Stimulated activated CD4-positive, alpha-beta T cell treated with anti-CD3 and anti-CD28 coated beads, Interleukin-2, amount 100 ng/mL, for 24 hours (primary cell): ENCODE measurements at places on chromosomes 7 and 10.

DNA sequence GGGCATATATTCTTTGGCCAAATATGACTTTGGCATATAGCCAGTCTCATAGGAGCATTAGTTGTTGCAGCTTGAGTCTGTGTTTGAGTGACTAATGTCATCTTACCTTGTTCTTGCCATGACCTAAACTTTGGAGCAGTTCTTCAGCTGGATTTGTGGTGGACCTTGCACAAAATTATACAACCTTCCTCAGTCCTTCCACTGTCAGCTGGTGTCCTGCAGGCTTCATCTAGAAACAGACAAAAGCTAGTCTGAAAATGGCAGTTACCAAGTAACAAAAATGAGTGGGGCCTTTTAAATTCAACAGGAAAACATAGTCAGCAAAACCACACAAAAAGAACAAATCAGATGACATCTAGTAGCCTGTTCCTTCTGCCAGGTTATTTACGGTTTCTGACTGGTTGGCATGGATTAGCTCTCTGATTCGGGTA, 59.5 kb upstream of the HECTD2 start:
- DNase-seq = no peak

- no peak for DNase-seq
These were observed 20.5 kb downstream of the TMEM270 start for GRCh38 chr7:73881352-73882046.

- no peak for DNase-seq
These were observed 223.8 kb downstream of the USP6NL start for GRCh38 chr10:11387551-11388222.

DNA sequence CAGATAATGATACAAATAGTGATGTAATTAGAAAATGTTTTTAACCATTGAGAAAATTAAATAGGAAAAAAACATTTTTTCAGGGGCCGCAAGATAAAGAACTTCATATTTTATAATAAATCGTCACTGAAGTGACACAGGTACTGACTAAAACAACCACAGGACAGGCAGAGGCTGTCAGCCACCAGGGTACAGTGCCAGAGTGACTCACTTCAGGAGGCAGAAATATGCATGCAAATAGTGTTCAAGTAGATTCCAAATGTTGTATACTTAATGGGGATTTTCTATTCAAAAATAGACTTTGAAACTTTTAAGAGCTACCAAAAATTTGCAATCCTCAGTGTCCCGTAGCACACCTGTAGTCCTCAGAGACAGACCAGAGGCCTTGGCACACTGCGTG, 68.6 kb downstream of the FRMPD2 start:
- no peak for DNase-seq

DNA sequence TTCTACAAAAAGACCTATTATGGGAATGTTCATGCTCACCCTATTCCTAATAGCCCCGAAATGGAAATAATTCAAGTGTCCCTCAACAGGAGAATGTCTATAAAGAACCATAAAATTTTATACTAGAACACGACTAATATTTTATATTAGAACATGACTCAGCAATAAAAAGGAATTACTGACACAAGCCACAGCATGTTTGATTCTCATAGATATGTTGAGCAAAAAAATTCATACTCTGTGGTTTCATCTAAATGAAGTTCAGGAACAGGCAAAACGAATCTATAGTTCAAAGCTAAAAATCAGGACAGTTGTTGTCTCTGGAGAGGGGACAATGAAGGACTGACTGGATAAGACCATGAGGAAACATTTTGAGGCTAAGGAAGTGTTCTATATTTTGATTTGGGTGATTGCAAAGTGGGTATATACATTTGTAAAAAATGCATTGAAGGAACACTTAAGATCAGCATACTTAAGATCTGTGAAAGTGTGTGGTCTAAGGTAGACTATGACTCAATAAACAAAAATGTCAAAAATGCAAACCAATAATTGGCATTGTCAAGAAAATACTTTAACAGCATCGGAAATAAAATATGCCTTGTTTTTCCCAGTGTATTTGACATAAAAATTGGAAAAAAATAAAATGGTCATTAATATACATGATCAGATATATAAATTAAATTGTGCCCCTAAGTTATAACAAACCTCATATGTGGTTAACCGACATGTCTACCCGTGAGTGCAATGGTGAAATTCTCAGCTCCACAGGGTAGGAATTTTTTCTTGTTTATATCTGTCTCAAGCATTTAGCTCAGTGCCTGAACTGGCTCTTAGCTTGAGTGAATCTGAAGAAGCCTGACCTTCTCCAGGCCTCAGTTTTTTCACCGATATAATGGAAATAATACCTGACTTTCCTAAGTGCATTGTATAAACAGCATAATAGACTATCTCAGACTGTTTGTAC, 124.9 kb upstream of the CTTNBP2 start:
- DNase-seq = no peak

DNA sequence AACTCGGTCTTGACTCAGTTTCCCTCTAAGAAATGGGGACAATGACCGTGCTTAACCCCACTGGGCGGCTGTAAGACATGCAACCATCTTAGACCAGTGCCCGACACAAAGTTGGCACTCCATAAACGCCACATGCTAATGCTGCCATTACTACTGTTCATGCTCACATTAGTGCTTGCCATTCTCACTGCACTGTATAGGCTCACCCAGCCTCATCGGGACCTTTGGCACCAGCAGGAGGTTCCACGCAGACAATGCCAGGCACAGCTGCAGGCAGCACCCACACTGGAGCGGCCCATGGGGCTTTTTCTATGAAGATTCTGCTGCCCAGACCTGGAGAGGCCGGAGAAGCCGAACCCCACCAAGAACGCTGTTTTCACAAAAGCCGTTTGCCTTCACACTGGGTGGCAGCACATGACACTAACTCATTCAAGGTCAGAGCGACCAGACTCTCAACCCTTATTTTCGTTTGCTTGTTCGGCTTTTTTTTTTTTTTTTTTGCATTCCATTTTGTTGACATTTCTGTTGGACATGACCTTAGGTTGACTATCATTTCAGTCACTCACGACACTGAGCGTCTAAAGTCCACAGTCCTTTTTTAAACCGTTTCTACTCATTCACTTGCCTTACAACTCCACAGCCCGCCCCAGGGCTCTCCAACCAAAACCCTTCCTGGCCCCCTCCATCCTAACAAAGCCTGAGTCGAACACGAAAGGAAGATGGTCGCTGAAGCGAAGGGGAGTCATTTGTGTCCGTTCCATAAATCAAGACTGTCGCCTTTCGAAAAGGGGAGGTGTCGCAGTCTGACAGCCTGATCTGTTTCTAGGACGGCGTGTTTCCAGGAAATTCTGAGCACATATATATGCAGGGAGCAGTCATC, 124.4 kb upstream of the RNF32 start:
- DNase-seq = no peak

GRCh38 chr10:61478621-61479312, 25.6 kb upstream of the TMEM26 start:
- DNase-seq = no peak

- DNase-seq = no peak
These were observed 215.4 kb downstream of the COBL start for GRCh38 chr7:51101111-51101757.

GRCh38 chr10:120184547-120185337, 272.3 kb upstream of the PLPP4 start:
- no peak for DNase-seq

- no peak for DNase-seq
These were observed 317.4 kb upstream of the SORCS1 start for GRCh38 chr10:107481881-107482280.

GRCh38 chr10:104498347-104499081, 142.6 kb upstream of the SORCS3 start:
- no peak for DNase-seq

DNA sequence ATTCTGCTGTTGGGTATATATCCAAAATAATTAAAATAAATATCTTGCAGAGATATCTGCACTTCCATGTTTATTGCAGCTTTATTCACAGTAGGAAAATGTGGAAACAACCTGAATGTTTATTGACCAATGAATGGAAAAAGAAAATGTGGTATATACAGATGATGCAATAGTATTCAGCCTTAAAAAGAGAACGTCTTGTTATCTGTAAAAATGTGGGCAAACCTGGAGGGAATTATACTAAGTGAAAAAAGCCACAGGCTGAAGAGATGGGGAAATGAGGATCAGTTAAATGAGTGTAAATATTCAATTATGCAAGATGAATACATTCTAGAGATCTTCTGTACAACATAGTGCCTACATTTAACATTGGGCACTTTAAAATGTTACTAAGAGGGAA, 766.1 kb upstream of the IGFBP3 start:
- no peak for DNase-seq

GRCh38 chr10:22159979-22160378, 57.8 kb downstream of the EBLN1 start:
- no peak for DNase-seq

DNA sequence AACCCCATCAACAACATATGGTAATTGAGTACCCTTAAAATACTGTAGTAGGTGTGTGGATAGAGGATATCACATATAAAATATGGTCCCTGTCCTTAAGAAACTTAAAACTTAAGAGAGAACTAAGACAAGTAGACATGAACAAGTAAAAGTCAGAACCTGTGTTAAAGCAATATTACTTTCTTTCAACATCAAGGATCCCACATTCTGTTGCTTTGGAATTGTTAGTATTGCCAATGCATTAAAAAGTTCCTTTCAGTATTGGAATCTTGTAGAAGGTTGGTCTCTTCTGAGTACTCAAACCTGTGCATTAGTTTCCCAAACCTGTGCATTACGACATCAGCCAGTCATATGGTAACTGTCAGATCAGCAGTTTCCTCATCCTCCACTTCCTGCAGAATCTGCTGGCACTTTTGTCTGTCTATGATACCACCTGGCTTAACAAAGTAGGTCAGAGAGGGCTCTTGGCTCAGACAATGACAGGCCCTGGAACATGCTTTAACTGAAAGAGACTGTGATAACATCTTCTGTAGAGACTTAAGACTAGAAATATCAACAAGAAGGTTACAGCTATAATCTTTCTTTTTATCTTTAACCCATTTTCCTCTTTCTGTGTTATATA, 56.5 kb downstream of the CCDC71L start:
- DNase-seq = no peak

DNA sequence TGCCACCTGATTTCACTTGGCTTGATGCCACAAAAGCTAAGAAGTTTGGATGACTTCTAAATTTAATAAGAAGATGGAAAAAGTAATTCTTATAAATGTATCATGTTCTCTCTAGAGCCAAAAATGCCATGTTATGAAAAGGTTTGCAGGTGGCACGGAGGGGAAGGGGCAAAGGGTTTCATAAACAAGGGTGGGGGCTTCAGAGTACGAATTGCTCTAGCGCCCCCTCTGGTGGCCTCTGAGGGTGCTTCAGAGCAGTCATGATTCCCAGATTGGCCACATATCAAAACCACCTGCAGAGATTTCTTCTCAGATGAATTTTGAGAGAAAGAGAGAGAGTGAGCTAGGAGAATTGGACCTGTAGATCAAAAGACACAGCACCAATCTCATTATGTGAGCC, 208.6 kb upstream of the YAE1 start:
- DNase-seq = no peak

GRCh38 chr10:54139819-54140428, 661.1 kb downstream of the PCDH15 start:
- DNase-seq = no peak

- no peak for DNase-seq
These were observed 125.7 kb downstream of the CD36 start for GRCh38 chr7:80764132-80764531.

DNA sequence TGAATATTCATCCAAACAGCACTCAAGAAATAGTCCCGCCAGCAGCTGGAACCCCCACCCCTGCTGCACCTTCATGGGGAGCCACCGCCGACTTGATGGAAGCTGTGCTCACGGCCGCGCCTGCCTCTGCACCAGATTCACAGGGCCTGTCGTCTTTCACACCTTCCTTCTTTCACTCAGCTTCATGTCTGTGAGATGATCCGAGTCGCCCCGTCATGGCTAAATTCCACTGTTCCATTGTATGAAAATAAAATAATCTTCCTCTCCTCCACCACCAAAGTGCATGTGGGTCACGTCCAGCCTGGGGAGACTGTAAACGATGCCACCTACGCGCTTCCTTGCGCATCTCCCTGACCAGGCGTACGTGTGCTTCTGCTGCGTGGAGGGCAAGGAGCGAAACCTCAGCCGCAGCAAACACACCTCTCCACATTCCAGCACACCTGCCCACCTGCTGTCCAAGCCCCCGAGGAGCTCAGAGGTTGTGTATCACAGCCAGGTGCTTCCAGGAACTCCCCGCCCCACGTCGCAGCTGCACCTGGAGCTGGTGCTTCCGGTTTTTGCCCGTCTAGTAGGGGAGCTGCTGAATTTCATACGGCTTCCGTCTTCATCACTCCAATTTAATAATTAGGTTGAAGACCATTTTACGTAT, 137.0 kb downstream of the PTPRN2 start:
- no peak for DNase-seq

DNA sequence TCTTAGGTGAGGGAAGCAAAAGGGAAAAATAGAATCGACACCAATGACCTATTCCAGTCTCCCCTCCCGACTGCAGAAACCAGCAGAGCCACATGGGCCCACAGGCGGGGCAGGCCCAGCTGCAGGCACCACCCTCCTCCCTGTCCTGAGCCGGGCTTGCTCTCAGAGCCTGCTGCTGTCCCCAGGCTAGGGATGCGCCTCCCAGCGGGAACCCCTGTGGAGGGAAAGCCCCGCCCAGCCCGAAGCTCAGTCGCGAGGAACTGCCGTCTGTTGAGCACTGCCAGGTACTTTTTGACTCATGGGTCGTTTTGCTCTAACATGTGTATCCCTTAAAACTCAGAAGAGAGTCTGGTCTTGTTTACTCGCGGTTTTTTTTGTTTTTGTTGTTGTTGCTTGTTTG, 124.5 kb upstream of the RET start:
- peak; percentile 14 for DNase-seq

DNA sequence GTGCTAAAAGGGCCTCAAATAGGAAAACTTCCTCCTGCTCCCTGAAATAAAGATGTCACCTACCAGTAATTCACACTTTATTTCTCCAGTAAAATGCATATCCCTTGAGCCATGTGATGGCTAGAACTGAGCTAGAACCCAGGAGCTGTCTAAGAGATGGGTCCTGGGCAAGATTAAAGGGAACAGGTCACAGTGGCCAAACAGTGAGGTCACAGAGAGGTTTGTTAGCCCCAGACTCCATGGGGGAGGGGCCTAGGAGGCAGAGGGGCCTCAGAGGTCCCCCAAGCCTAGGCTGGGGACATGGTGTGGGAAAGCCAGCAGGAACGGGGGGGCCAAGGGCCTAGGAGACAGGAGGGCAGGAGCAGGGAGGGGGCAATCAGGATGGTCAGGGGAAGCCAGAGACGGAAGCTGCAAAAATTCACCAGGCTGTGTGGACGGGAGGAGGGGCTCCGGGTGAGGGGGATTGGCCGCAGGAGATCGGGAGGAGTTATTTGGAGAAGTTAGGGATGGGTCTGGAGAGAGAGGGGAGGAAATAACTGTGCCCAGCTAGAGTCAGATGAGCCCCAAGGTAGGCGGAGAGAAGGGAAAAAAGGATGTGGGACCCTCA, 3.3 kb downstream of the FBXO24 start:
- no peak for DNase-seq

- no peak for DNase-seq
These were observed 593.2 kb downstream of the LRMDA start for GRCh38 chr10:76024460-76025123.

GRCh38 chr7:127870231-127870907, 160.9 kb downstream of the LRRC4 start:
- no peak for DNase-seq
